ENCODE measurements at places on chromosomes 5 and 9.

GRCh38 chr9:17484906-17485305, 94.0 kb upstream of the SH3GL2 start:
- no peaks in the 10 kb centered on the region for H3K4me1 ChIP-seq
- DNase-seq, result no peak
- H3K27ac ChIP-seq, result no peak overlapping the region
- no peaks in the 10 kb centered on the region for H3K36me3 ChIP-seq
- H3K27me3 ChIP-seq, result no peaks in the 10 kb centered on the region

DNA sequence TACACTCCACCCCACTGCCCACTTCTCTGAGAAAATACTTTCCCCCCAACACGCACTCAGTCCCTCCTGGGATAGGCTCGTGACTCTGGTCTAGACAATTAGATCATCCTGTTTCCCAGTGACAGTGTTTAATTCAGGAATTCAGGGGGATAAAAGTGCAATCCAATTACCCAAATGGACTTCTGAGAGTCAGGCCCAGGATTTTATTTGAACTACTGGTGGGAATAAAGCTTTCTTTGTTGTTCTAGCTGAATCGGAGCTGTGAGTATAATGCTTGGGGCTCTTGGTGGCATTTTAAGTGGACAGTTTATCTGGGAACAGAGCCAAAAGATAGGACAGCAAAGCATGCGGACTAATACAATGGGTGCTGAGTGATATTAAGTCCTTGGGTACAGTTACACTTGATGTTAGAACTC, 683.3 kb downstream of the MAT2B start:
- no peak overlapping the region for H3K27ac ChIP-seq
- no peaks in the 10 kb centered on the region for H3K4me1 ChIP-seq
- DNase-seq, result no peak

GRCh38 chr5:136109453-136110135, 23.1 kb upstream of the SMAD5 start:
- no peak overlapping the region for H3K27ac ChIP-seq
- H3K27me3 ChIP-seq, result no peaks in the 10 kb centered on the region
- no peaks in the 10 kb centered on the region for H3K36me3 ChIP-seq
- H3K4me3 ChIP-seq, result no peak overlapping the region

DNA sequence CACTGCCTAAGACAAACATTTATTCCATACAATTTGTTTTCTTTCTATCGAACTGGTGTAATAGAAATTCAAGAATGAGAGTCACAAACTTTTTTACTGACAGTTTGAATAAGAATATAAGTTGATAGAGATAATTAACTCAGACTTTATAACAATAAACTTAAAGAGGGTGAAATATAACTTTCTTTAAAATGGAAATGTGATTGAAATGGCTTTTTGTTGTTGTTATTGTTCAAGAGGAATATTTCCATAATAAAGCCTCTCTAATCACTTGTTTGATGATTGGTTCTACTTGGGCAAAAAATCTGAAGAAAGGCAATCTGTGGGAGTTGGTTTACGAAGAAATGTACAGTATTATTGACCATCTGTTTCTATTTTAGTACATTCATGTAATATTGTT, 79.3 kb downstream of the ST8SIA4 start:
- peaks cover 57% of the 10 kb centered on the region for H3K36me3 ChIP-seq
- no peak overlapping the region for H3K4me3 ChIP-seq
- H3K4me1 ChIP-seq, result peaks cover 57% of the 10 kb centered on the region

- no peak for DNase-seq
- no peaks in the 10 kb centered on the region for H3K36me3 ChIP-seq
- no peak overlapping the region for H3K27ac ChIP-seq
- H3K4me1 ChIP-seq, result peaks cover 16% of the 10 kb centered on the region
Measured at GRCh38 chr5:56307714-56308333, 74.7 kb upstream of the ANKRD55 start.

DNA sequence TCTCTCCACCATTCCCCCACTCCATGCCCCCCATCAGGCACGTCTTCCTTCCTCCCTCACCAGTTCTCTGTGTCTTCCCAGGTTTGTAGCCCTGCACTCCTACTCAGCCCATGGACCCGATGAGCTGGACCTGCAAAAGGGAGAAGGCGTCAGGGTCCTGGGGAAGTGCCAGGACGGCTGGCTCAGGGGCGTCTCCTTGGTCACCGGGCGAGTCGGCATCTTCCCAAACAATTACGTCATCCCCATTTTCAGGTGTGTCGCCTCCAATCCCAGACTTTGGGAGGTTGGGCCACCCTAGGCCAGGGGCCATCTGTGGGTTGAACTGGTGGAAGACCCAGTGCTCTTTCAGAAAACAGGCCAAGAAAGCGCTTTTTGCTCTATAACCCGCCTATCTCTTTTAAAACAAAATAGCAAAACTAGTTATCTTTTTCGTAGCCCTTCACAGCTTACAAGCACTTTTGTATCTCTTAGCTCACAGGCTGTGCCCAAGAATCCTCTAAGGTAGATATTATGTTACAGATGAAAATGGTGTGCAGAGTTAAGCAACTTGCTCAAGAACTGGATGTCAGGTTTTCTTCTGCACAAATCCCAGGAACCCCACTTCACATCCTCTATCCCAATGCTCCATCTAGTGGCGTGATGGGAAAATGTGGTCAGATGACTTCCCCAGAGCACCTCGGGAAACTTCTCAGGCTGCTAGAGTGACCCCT, 56.2 kb downstream of the PLAC8L1 start:
- H3K27me3 ChIP-seq, result peaks cover 21% of the 10 kb centered on the region
- H3K4me3 ChIP-seq, result no peak overlapping the region
- no peak for DNase-seq
- H3K4me1 ChIP-seq, result no peaks in the 10 kb centered on the region

- H3K27me3 ChIP-seq, result peaks cover 16% of the 10 kb centered on the region
- DNase-seq, result no peak
- no peaks in the 10 kb centered on the region for H3K36me3 ChIP-seq
Measured at GRCh38 chr5:103333376-103333775, 74.8 kb downstream of the MACIR start.

DNA sequence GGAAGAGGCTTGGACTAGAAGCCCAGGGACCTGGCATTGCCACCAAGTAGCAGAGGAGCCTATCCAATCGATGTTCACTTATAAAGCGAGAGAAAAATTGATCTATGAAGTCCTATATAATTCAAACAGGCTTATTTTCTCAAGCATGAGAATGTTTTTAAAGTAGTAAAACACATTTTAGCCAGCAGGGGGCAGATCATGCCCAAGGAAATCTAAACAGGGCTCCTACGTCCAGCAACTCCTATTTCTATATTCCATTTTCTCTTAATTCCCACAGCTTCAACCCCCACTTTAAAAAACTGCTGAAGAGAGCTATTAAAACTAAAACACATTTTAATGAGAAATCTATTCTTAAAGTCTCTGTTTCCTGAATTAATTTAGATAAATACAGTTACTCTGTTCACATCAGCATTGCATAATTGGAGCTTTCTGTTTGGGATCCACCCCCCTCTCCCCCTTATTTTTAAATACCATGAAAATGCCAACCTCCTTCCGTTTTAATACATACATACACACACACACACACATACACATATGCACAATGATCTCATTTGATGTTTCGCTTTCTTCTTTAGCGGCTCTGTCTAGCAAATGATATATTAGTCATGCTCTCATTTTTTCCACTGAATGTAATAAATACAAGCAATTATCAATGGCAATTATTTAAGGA, 144.9 kb downstream of the MYO10 start:
- H3K4me1 ChIP-seq, result peaks cover 7% of the 10 kb centered on the region
- H3K36me3 ChIP-seq, result no peaks in the 10 kb centered on the region
- peaks cover 4% of the 10 kb centered on the region for H3K27me3 ChIP-seq
- no peak overlapping the region for H3K27ac ChIP-seq
- no peak for DNase-seq
- no peak overlapping the region for H3K4me3 ChIP-seq

GRCh38 chr5:32172923-32173266, 1.2 kb downstream of the GOLPH3 start:
- peaks cover 65% of the 10 kb centered on the region for H3K36me3 ChIP-seq
- H3K4me3 ChIP-seq, result peak overlapping the region; percentile 99

- H3K27me3 ChIP-seq, result no peaks in the 10 kb centered on the region
- no peak overlapping the region for H3K4me3 ChIP-seq
- DNase-seq, result no peak
- no peak overlapping the region for H3K27ac ChIP-seq
Measured at GRCh38 chr9:131085370-131086122, 10.8 kb upstream of the AIF1L start.

DNA sequence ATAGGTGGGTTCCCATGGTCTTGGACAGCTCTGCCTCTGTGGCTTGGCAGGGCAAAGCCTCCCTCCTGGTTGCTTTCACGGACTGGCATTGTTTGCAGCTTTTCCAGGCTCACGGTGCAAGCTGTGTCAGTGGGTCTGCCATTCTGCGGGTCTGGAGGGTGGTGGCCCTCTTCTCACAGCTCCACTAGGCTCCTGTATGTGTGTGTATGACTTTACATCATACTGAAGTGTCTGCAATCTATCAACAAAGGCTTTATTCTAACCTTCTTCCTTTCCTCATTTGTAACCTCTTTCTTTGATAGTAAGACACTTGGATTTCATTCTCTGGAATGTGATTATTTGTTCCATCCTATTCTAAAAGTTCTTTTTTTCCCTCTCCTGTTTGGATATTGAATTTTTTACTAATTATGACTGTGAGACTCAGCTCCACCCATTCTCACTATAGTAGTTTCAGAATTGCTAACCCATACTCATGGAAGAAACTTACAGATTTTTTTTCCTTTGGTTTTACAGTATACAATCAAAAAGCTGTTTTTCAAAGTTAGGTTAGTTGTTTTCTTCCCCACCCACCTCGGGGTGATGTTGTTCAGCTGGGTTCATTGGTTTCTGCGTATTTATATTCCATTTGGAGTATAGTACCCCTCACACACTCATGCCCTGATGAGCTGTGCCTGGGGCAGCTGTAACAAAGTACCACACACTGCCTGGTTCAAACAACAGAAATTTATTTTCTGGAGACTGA, 144.6 kb upstream of the OTULINL start:
- peaks cover 14% of the 10 kb centered on the region for H3K27me3 ChIP-seq
- H3K36me3 ChIP-seq, result no peaks in the 10 kb centered on the region
- H3K4me1 ChIP-seq, result peaks cover 28% of the 10 kb centered on the region
- H3K4me3 ChIP-seq, result no peak overlapping the region

GRCh38 chr5:1338506-1339070, 6.3 kb downstream of the CLPTM1L start:
- H3K36me3 ChIP-seq, result peaks cover 90% of the 10 kb centered on the region
- no peak for DNase-seq
- peaks cover 28% of the 10 kb centered on the region for H3K4me1 ChIP-seq
- H3K4me3 ChIP-seq, result no peak overlapping the region
- no peaks in the 10 kb centered on the region for H3K27me3 ChIP-seq

DNA sequence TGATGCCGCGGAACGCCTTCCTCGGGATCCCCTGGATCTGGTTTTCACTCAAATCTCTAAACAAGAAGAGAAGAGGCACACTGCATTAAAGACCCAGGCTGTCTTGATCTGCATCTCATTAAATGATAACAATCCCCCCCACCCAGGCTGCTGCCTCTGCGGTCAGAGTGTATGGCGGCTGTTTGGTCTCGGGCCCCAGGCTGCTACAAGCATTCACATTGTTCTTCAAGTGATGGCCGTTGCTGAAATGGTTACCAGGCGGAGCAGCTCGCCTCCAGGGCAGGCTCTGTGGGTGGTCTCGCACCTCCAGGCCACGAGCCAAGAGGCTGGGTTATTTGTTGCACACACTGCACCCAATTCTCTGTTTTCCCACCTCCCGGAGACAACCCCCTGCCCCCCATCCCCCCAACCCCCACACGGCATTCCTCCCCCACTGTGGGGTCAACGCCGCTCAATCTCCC, 304.1 kb upstream of the PANK3 start:
- no peaks in the 10 kb centered on the region for H3K36me3 ChIP-seq
- H3K27ac ChIP-seq, result no peak overlapping the region
- H3K4me1 ChIP-seq, result no peaks in the 10 kb centered on the region
- peaks cover 6% of the 10 kb centered on the region for H3K27me3 ChIP-seq
- H3K4me3 ChIP-seq, result no peak overlapping the region

DNA sequence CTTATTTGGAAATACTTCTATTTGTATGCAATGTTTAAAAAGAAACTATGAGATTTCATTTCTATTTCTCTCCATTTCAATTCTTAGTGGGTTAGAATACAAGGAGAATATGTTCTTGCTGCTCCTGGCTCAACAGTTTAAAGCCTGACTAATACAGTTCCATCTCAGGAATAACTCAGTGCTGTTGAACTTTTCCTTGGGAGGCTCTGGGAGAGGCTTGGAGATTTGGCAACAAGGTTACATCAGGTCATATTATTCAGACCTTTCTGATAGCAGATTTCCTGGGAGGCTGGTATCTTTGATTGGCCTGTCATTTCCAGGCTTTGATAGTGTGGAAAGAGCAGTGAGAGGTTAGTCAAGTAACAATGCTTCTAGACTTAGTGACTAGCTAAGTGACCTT, 481.7 kb upstream of the KLF4 start:
- no peaks in the 10 kb centered on the region for H3K36me3 ChIP-seq
- H3K4me1 ChIP-seq, result no peaks in the 10 kb centered on the region
- H3K27ac ChIP-seq, result no peak overlapping the region
- no peak for DNase-seq

GRCh38 chr5:127447827-127448226, 69.6 kb upstream of the PRRC1 start:
- peaks cover 3% of the 10 kb centered on the region for H3K27me3 ChIP-seq
- no peak overlapping the region for H3K27ac ChIP-seq
- no peak overlapping the region for H3K4me3 ChIP-seq
- H3K36me3 ChIP-seq, result no peaks in the 10 kb centered on the region

DNA sequence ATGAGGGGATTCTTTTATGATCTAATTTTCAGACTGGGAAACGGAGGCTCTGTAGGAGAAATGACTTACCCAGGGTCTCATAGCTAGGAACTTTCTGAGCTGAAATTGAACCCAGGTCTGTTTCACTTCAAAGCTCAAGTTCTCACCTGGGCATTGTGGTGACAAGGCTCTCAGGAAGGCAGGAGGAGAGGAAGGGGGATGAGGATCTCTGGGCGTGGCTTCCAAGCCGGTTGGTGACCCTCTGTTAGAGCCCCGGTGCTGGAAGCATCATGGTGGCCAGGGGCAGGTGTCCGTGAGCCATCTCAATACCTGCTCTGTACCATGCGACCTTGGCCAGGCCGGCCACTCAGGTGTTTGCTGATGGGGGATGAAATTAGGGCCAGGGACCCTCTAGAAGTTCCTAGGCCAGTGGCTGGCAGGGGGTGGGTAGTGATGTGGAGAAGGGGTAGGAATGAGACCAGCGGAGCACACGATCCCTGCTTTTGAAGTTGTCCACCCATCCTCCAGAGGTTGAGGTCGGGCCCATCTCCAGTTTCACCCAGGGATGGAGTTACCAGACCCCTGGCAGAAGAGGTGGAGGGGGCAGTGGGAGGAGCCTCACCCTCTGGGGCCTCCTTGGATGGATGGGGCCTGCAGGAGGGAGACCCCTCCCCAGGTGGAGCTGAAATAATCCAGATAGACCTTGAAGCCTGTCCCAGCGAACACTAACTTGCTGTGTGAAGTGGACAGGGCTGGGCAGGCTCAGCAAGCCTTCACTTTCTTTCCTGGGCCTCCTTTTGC, 5.9 kb downstream of the CRB2 start:
- H3K27me3 ChIP-seq, result no peaks in the 10 kb centered on the region
- peaks cover 24% of the 10 kb centered on the region for H3K4me1 ChIP-seq
- no peak overlapping the region for H3K4me3 ChIP-seq
- no peak overlapping the region for H3K27ac ChIP-seq

GRCh38 chr5:109819878-109820277, 130.2 kb downstream of the MAN2A1 start:
- no peaks in the 10 kb centered on the region for H3K4me1 ChIP-seq
- no peaks in the 10 kb centered on the region for H3K27me3 ChIP-seq
- DNase-seq, result no peak
- H3K36me3 ChIP-seq, result peaks cover 81% of the 10 kb centered on the region
- no peak overlapping the region for H3K27ac ChIP-seq
- H3K4me3 ChIP-seq, result no peak overlapping the region
